Naive thymus-derived CD8-positive, alpha-beta T cell (primary cell): ENCODE measurements at places on chromosomes 7 and 10. TPM values are rescaled to one million over a fixed set of nuclear protein-coding genes. Genes with fewer than 3 reads are reported as not detected.

Gene BTBD16
- not detected for total RNA-seq

Gene RADIL
- total RNA-seq, result not detected

Gene RBP4
- not detected for total RNA-seq

Gene DNAJC30
- 22.1 TPM for total RNA-seq

DNA sequence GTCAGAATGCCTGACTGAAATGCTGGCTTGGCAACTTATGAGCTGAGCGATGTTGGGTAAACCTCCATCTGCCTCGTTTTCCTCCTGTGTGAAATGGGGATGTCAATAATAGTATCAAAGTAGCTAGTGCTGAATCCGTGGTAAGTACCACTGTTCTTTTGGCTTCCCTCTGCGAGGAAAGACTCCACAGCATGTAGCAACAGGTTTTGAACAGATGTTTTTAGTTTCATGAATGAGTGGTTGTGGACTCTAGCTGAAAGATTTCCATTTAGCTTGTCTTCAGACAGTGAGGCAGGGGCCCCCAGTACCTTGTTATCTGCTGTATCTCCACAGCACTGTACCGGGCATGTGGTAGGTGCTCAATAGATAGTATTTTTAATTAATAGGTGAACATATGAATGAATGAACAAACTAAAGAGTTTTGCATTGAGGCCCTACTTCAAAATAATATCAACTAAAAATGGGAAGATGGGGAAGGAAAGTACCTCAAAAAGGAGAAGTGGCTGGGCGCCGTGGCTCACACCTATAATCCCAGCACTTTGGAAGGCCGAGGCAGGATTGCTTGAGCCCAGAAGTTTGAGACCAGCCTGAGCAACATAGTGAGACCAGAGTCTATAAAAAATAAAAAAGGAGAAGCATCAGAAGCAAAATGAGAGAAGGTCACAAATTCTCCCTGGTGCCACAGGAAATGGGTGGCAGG, 5.6 kb upstream of the DLG5 start:
- no peak for DNase-seq

DNA sequence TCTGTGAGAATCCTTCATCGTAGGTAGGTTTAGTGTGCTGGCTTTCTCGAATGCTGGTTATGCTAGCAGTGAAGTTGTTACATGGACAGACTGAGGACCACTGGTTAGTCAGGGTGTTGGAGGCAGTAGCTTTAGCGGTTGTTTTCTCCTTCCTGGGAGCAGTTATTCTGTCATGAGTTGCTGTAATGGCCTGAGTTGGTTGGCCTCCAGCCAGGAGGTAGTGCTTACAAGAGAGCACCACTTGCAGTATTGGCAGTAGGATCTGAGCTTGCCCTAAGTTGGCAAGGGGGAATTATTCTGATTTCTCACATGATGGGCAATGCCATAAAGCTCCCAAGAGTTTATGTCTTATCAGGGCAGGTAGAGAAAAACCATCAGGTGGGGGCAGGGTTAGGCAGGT, 58.0 kb downstream of the IPMK start:
- no peak for DNase-seq

- no peak for DNase-seq
These were observed 32.1 kb downstream of the ARMC3 start for GRCh38 chr10:22959950-22960349.

- DNase-seq, result no peak
These were observed 43.2 kb downstream of the SH2D4B start for GRCh38 chr10:80580638-80581468.

DNA sequence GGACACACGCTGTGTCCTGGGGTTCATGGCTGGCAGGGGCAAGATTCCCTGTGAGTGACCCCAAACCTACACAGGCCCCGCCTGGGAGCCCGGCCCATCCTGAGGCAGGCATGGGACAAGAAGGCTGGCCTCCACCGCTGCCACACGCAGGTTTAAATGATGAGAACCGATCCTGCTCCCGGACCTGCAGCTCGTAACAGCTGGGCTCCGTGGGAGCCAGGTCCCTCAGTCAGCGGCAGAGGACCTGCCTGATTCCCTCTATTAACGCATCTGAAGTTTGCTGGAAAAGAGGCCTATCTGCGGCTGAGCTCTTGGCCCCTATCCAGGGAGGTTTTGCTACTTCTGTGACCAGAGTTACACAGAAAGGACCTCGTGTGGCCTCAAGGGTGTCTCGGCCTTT, 112.3 kb downstream of the VIPR2 start:
- no peak for DNase-seq

GRCh38 chr10:58438340-58438871, 53.2 kb downstream of the TFAM start:
- no peak for DNase-seq
